ENCODE measurements at places on chromosomes 4 and X. TPM values are rescaled to one million over a fixed set of nuclear protein-coding genes. Genes with fewer than 3 reads are reported as not detected.

The PITX2 gene
- not detected for total RNA-seq

The CYSLTR1 gene
- total RNA-seq, result not detected

The GAGE12J gene
- not detected for total RNA-seq

The DCHS2 gene
- total RNA-seq, result not detected

The PPP1R2C gene
- not detected for total RNA-seq

The AMTN gene
- total RNA-seq, result not detected

The ARHGAP4 gene
- 2.2 TPM for total RNA-seq

The HPGDS gene
- not detected for total RNA-seq

The PCDH11X gene
- total RNA-seq, result under 0.01 TPM

The IBSP gene
- total RNA-seq, result not detected

The RHOXF1 gene
- total RNA-seq, result not detected

The FRMD7 gene
- total RNA-seq, result not detected

The RNF175 gene
- not detected for total RNA-seq

The LDB2 gene
- 0.33 TPM for total RNA-seq

The CPLX1 gene
- total RNA-seq, result not detected

The BTC gene
- under 0.01 TPM for total RNA-seq

The SH3RF1 gene
- 11.3 TPM for total RNA-seq

The LRCH2 gene
- total RNA-seq, result 1.7 TPM

The FGF13 gene
- 0.69 TPM for total RNA-seq

The UCP1 gene
- not detected for total RNA-seq

The CLTRN gene
- total RNA-seq, result 0.36 TPM

The CENPVL2 gene
- not detected for total RNA-seq

All from melanocyte of skin (primary cell).